C1 segment of cervical spinal cord (tissue), 14 donors: ENCODE measurements at places on chromosomes 4 and X.

DNA sequence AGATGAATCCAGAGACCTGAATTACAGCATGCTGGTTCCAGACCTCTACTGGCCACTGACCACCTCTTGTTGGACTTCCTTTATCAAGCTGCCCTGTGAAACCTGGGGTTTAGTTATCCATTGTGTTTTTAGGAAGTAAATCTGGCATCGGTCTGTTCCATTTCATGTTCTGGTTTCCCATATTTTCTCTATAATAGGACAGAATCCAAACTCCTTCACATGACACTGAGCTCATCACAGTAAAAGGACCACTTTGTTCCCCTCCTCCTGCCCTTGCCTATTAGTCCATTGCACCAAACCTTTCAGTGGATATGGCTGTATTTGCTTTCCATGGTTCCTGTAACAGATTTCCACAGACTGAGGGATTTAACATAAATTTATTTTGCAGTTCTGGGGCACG lies 4.0 kb downstream of the MFAP3L start:
- no peak for DNase-seq

DNA sequence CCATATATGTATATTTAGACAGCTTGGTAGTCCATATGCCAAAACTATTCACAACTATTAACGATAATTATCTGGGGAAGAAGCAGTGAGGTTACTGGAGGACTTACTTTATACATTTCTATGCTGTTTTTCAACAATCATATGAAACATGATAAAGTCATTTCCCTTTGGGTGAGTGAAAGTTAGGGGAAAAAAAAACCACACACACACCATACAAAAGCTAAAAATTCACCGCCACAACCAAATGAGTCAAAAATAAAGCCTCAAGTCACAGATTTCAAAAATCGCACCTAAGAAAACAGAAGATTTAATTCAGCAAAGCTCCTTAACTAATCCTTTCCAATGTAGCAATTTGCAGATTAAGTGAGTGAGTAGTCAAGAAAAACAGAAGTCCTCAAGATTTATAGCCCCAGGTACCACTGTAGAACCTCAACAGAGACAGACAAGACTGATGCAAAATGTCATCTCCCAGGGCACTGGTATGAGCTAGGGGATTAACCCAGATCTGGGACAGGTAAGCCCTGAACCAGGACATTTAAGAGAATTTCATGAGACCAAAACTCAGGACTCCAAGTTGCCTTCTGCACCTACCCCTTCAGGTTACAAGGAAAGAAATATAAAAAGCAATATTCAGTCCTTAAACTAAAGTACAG lies 35.1 kb downstream of the SYTL4 start:
- no peak for DNase-seq

DNA sequence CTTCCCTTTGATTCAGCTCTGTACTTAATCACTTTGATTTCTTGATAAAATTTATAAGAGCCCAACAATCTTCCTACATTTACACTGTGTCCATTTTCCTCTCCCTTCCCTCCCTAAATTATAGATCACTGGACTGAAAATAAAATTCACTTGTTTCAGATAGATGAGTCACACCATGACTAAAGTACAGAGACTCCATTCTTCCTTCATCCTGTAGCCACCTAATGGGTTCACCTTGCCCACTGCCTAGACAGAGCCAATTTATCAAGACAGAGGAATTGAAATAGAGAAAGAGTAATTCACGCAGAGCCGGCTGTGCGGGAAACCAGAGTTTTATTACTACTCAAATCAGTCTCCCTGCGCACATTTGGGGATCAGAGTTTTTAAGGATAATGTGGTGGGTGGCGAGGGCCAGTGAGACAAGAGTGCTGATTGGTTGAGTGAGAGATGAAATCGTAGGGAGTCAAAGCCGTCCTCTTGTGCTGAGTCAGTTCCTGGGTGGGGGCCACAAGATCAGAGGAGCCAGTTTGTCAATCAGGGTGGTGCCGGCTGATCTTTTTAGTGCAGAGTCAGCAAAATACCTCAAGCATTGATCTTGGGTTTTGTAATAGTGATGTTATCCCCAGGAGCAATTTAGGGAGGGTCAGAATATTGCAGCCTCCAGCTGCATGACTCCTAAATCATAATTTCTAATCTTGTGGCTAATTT lies 71.3 kb upstream of the MED14 start:
- no peak for DNase-seq

- no peak for DNase-seq
These were observed 18.7 kb downstream of the SETD7 start for GRCh38 chr4:139537292-139537691.

DNA sequence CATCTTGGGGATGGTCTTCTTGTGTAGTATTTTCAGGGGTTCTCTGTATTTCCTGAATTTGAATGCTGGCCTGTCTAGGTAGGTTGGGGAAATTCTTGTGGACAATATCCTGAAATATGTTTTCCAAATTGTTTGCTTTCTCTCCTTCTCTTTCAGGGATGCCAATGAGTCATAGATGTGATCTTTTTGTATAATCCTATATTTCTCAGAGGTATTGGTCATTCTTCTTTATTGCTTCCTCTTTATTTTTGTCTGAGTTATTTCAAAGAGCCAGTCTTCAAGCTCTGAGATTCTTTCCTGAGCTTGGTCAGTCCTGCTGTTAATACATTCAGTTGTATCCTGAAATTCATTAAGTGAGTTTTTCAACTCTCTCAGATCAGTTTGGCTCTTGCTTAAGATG lies 73.1 kb downstream of the MAMLD1 start:
- DNase-seq, result no peak

DNA sequence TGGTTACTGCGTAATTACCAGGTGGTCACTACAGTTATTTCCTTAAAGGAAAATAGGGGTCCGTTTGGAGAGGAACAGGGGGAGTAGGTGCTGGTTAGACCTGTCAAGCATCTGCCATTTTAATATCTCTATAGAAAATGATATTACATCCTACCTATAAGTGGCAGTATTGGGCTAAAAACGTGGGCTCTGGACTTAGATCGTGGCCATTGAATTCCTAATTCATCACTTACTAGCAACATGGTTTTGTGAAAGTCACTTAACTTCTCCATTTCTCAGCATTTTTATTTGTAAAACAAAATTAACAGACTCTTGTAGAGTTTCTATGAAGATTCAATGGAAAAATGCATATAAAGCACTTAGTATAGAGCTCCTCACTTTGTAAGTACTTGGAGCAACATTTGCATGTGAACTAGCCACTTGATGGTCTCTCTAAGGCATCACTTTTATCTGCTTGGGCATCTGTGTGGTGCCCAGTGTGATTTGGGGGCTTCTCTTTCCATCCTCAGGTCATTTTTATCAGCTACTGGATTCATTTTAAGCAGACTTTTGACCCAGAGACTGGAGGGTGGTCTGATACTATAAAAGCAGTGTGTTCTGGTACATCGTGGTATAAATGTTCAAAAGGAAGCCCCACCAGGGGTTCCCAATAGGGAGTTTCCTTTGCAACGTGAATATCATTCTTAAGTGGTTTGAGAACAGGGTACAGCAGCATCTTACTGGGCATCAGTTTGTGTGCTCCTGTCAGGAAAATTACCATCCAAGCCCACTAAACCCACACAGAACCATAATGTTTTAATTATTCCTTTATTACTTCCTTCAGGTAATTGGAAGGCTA lies 42.7 kb upstream of the RASSF6 start:
- DNase-seq, result no peak
